ENCODE measurements at places on chromosomes 5 and 9. TPM values are rescaled to one million over a fixed set of nuclear protein-coding genes. Genes with fewer than 3 reads are reported as not detected.

The FST gene
- total RNA-seq = not detected

The CNTFR gene
- total RNA-seq = not detected

DNA sequence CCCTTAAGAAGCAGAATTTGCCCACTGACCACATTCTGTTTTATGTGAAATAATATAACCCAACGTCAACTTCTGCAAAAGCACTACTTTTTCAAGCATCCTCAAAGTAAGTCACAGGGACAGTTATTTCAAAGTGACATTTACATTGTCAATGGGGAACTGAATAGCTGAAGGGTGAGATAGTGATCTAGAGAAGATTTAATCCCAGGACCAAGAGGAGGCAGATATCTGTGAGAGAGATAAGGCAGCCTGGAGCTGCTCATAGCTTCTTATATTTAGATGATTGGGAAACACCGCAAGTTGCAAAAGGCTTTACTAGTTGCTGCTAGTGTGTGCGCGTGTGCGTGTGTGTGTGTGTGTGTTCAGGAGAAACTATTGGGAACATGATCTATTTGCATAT lies 210.4 kb upstream of the RFX3 start:
- DNase-seq = no peak

The SLC35D2 gene
- total RNA-seq = 8.5 TPM

GRCh38 chr5:155726267-155726666 lies 600.7 kb upstream of the SGCD start:
- DNase-seq = no peak

The STKLD1 gene
- 0.65 TPM for total RNA-seq

GRCh38 chr5:115720888-115721287 lies 95.1 kb upstream of the TMED7 start:
- no peak for DNase-seq

The DOCK8 gene
- 270 TPM for total RNA-seq

DNA sequence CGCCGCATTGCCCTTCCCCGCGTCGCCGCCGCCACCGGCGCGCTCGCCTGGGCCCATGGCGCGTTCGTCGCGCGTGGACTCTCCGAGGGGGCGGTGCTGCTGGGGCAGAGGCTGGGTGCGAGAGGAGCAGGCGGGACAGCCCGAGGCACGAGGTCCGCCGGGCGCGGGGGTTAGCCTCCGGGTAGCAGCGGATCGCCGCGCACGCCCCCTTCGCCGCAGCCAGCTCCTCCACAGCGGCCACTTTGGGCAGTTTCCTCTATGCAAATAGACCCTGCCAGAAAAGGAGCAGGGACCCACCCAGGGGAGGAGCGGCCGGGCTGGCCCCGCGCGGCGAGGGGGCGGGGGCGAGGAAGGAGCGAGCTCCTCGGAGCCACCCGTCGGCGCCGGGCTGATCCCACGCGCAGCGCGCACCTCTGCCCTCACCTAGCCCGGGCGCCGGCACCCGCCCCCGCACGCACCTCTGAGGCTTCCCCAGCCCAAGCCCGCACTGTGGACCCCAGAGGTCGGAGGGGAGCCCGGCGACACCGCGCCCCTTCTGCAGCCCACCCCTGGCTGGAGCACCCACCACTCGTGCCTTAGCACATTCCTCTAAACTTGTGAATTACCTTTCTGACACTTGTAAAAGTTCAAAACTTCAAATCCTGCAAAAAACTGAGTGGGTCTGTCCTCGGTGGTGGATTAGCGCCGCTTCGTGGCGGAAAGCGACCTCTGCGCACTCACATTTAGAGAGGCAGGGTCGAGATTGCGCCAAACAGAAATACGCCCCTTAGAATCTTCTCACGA lies at the start of gene COL23A1:
TSS of gene COL23A1 (minus strand) at position 253 of the 783 bp plus-strand sequence.
- peak; percentile 36 for DNase-seq

The SLC6A19 gene
- not detected for total RNA-seq
